ENCODE measurements at places on chromosomes 13 and 19.

GRCh38 chr13:102236830-102237229 is 165.0 kb downstream of the FGF14 start:
- no peak for DNase-seq

- DNase-seq, result no peak
These were observed 22.4 kb upstream of the QTRT1 start for GRCh38 chr19:10678813-10679212.

DNA sequence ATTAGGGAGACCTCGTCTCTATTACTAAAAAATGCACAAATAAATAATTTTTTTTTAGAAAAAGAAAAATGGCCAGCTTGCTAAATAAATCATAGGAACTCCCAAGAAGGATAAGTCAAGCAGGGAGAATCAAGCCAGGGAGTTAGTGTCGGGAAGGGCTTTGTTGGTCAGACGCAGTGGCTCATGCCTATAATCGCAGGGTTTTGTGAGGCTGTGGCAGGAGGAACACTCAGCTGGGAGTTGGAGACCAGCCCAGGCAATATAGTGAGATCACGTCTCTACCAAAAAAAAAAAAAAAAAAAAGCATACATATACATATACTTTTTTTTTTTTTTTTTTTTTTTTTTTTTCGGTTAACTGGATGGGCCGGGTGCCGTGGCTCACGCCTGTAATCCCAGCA is 9.0 kb downstream of the NACC1 start:
- no peak for DNase-seq

- DNase-seq, result peak; percentile 92
These were observed 38.6 kb upstream of the SEMA6B start for GRCh38 chr19:4597975-4598671.

DNA sequence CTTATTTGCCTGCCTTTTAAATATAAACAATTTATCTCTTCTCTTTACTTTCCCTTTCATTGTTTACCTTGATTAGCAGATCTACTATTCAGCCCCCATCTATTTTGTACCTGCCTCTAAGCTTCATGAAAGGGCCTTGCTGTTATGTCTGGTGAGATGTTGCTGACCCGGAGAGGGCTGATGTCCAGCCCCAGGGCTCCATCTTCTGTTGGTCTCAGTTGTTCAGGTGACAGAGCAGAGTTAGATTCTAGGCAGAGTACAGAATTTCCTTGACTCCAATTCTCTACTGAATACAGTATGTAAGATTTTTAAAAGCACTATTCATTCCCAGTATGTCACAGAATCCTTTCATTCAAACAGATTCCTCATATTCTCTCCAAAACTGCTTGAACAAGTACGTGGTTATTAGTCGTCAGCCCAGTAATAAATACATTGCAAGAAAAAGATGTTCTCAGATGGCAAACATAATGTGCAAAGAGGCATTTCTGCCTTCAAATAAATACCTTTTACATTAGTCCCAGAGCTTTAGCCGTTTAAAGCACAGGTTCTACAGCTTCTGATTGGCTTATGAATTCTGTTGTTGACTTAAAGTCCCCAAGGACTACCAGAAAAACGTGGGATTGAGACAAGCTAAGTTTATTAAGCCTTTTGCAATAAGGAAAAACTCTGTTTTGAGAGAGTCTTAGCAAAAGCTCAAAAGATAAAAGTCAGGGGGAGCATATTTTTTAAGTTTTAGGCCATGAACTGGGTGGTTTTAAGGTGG is 159.1 kb downstream of the GPC5 start:
- DNase-seq, result no peak

DNA sequence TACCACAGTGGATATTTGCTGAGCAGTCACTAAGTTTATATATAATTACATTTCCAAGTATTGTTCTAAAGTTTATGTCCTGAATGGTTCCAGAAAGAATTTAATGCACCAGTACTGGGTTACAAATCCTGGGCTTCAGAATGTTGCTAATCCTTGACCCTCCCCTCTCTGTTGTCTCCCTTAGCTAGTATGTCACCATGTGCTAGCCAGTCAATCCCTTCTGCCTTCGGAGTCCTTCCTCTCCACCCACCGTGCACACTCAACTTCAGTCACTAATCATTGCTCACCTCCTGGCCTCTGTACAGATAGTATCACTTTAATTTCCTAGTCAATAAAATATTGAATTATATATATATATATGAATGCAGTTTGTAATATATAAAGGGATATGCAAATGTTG is 7.5 kb downstream of the FAM124A start:
- no peak for DNase-seq

DNA sequence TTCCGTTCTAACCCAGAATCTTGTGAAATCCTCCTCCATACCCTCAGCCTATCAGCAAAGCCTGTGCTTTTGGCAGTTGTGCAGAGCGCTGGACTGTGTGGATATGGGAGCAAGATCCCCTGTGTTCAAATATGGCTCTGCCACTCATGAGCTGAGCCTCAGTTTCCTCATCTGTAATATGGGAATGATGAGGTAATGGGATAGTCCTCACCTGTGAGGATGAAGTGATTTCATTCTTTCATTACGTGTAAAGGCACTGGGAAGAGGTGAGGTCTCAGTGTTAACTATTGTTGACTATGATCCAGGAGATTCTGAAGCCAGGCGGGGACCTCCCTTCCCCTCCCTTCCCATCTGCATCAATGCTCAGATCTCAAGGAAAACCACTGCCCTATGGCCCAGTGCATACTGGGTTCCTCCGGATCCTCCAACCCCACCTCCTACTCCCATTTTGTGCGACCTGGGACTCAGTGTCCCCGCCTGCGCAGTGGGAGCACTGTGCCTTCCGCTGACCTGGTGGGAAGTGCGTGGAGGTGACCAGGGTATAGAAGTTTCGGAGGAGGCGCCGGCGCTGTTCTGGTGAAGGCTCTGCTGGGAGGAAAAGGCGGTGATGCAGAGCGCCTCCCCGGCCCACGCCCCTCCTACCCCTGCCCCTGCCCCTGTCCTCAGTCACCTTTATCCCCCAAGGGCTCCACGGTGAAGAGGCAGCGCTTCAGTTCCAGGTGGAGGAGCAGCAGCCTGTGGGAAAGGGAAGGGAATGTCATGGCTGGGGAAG is 5.0 kb downstream of the FUZ start:
- DNase-seq, result no peak

DNA sequence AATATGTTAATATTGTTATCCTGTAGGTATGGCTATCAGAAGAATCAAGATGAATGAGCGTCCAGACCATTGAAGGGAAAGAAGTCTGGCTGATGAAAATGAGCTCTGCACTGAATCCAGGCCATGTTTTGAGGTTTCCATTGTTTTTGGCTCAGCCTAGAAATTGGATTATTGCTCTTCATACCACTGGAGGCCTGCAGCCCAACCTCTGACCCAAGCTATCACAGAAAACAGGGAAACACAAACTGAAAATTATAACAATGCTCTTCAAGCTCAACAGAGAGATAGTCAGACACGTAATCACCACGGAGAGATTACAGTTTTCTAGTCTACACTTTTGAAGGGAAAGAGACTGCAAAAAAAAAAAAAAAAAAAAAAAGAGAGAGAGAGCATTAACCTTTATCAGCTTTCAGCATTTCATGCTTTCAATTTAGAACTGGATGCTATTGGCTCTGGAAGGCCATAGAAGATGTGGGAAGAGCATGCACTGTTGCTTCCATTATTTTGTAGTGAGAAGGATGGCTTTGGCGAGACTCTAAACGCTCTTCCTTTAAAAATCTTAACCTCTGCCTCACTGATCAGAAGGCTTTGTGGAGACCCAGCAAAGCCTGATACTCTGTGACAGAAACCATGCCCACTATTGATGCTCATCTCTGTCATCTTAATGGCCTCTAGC is 10.8 kb downstream of the EDNRB start:
- DNase-seq, result no peak

DNA sequence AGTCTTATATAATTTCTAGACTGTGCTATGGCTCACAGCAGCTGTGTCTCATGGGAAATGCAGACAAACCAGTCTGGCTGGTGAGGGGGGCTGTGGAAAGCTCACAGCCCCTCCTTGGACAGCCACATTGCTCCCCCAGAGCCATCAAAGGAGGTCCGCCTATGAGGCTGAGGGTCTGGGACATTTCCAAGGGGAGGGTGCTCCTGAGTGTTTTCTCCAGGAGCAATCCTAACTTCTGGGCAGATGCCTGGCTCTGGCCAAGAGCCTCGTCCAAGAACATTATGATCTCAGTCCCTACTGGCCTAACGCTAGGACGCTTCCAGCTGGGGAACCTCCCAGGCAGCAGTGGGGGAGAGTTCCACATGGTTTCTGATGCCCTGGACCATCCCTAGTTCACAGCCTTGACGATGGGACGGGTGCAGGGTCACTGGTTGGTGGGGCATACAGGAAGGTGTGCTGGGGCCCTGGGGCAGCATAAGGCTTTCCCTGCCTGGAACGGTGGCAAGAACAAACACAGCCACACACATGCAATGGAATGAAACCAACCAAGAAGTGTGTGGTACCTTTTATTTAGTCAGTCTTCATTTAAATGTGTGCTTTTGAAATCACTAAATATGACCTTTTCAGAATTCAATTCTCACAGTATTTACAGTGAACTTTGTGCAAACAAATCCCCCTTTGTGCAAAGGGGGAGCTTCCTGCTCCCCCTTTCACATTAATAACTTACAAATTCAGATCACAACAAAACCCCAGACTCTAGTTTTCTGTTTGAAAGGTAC is 60.6 kb downstream of the CDADC1 start:
- DNase-seq, result no peak

DNA sequence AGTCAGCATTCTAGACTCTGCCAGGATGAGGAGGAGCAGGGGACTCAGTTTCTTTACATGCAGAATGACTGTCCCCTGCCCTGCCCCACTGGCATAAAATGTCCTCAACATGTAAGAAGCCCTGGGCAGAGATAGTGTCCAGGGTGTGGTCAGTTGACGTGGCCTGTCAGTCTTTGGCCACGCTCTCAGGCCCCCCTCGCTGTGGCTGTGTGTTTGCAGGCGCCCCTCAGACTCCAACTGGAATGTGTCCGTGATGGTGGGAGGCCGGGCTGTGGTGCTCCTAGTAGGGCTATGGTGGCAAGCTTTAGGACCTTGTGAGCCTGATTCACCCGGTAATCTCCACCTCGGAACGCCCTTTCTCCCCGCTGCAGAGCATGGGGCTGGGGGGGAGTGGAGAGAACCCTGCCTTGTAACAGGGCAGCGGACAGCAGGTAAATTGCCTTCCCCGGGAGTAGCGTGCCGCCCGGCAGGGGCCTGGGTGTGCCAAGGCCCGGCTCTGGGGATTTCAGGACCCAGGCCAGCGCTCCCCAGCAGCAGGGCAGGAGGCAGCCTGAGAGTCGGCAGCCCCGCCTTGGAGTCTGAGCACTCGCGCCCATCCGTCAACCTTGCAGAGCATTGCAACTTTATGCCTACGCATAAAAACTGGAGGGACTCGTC is 62.3 kb downstream of the CHST8 start:
- peak; percentile 31 for DNase-seq

DNA sequence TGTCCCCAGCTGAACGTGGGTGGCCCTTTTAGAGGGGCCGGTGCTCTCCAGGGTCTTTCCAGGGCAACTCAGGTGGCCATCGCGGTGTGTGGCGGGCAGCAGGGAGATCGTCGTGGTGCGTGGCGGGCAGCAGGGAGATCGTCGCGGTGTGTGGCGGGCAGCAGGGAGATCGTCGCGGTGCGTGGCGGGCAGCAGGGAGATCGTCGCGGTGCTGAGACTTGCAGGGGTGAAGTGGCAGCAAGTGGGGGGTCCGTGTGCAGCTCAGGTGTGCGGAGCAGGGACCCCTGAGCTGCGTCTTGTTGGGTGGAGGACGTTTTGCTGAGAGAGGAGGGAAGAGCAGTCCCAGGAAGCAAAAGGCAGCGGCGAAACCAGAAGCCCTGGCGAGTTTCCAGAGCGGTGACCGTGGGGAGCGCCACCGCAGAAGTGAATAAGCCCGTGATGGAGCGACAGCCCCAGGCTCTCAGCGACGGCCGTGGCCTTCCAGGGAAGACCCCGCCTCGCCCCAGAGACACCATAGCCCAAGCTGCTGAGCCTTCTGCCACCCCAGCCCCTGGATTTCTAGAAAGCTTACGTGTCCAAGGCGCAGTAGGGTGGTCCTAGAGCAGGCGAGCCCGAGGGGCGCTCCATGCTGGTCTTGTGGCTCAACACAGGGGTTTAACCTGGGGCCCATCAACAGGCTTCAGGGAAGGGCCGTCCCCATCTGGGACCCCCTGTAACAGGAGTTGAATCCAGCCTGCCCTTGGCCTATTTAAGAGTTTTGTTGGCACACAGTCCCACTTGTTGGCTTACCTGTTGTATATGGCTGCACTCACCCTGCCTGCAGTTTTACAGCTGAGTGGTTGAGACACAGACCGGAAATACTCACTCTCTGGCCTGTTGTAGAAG is 5.4 kb downstream of the NCLN start:
- DNase-seq, result no peak

GRCh38 chr19:18226956-18227780 is 930 bp upstream of the PDE4C start:
- no peak for DNase-seq

GRCh38 chr19:38444026-38444425 is 10.5 kb downstream of the RYR1 start:
- no peak for DNase-seq

DNA sequence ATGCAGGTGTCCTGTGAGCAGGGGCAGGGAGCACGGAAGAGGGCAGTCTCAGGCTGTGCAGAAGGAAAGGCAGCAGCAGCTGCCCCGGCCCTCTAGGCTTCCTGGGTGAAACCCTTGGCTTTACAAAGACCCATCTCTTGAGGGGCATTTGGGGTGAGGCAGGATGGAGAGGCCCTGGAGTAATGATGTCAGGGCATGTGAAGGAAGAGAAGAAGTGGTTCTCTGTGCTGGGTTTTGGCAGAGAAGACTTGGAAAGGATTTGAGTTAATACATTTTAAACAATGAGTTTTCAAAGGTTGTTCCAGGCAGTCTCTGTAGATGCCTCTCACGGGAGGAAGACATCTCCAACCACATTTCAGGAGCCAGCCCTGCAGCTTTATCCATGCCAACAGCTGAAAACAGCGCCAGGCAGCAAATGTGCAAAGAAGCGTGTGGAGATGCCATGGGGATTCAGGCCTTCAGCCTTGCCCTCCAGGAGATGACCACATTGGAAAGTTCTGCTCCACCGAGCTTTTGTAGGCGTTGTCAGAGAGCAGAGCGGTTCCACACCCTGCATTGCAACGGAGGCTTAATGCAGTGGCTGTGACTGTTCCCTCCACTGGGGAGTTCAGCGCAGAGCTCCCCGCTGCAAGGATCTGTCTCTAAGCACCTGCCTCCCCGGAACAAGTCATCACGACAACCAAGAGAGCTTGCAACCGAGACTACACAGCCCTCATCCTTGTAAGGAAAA is 322.8 kb downstream of the UQCRFS1 start:
- no peak for DNase-seq

DNA sequence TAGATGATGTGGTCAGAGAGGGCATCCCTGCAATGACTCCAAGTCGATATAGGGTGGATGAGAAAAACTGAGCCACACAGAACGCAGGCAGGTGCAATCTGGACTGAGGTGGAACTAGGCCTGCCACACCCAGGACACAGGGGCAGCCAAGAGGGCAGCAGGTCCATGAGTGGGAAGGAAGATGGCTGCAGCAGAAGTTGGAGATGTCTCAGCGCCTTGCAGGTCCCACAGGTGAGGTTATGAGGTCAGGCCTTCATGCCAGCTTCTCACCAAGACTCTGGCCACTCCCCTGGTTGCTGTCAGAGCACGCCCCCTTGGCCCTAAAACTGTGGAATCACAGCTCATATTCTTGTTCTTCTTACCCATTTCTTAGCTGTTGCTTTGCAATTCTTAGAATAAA is 147.7 kb upstream of the VSTM2B start:
- DNase-seq, result no peak

Measured in COLO829 (cell line).